ENCODE measurements at places on chromosomes 3 and 15.

- no peak for DNase-seq
Measured at GRCh38 chr3:145648396-145648795, 512.6 kb downstream of the PLOD2 start.

- DNase-seq: no peak
Measured at GRCh38 chr3:167251678-167252077, 128.4 kb downstream of the ZBBX start.

DNA sequence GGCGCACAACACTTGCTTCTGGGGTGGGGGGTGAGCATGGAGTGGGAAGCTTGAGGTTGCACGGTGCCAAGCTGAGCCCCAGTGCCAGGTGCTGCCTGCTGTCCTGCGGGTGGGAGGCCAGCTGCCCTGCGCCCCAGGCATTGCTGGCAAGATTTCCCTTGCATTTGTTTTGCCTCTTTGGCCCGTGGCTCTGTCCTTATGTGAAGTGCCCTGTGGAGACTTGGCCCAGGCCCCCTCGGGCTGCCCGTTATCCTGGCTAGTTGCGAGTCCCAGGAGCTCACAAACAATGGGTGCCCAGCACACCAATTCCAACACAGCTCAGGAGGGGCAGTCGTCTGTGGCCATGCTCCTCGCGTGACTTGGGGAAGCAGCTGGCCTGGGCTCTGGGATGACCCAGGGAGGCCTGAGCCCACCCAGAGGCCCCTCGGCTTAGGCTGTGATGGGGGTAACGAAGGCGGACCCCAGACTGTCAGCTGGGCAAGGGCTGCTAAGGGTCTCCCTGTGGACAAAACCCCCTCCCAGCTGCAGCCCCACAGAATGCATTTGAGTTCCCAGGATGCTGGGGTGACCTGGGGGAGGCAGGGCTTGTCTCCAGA lies 5.9 kb downstream of the C3orf22 start:
- DNase-seq: no peak

DNA sequence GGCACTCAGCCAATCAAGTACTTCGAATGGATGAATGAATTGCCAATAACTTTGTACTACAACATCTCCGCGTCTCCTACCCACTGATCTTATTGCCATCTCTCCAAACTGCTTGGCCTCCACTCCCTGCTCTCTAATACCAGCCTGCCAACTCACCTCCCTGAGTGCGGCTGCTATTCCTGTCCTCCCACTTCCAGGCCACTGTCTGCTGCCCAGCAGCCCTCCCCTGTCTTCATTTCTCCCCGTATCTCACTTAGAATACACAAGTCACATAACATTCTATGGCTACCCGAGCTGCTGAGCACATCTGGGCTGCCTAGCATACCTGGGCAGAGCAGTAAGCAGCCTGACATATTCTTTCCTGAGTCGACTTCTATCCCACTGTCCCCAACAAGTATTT lies 149.9 kb upstream of the LRTM1 start:
- no peak for DNase-seq

GRCh38 chr3:13025090-13025489 lies 48.1 kb downstream of the IQSEC1 start:
- no peak for DNase-seq

DNA sequence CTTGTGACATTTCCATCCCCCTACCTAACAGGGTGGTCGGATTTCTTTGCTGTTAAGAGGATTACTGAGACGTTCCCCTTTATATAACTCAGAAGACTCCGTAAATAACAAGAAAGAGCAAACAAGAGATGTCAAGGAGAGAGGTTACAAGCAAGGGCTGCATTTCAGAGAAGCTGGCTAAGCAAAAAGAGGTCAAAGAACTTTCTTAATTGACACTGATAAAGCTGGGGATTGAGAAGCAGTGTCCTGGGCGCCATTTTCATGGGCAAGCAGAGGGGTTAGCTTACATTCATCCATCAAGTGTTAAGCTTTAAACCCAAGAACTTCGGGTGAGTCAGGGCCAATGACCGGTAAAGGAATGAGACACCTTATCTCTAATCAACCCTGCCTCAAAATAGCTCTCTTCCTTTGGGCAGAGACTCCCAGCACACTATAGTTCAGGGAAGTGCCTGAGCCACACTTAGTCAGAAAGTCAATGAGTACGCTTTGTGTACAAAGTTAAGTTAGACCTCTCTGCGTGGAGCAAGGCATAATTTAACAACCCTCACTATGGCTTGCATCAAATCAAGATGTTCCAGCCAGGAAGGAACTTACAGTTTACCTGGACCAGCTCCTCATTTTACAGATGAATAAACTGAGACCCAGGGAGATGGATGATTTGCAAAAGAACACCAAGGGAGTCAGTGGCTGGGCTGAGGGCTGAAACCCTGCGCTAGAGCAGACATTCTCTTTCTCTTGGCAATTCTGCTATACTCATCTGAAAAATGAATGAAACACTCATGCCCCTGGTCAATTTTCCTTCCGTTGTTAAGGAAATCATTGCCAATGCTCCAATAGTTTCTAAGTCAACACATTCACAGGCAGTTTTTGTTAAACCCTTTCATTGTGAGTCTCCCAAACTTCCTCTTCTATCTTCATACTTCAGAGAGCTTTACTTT lies 44.6 kb downstream of the CCNL1 start:
- no peak for DNase-seq

DNA sequence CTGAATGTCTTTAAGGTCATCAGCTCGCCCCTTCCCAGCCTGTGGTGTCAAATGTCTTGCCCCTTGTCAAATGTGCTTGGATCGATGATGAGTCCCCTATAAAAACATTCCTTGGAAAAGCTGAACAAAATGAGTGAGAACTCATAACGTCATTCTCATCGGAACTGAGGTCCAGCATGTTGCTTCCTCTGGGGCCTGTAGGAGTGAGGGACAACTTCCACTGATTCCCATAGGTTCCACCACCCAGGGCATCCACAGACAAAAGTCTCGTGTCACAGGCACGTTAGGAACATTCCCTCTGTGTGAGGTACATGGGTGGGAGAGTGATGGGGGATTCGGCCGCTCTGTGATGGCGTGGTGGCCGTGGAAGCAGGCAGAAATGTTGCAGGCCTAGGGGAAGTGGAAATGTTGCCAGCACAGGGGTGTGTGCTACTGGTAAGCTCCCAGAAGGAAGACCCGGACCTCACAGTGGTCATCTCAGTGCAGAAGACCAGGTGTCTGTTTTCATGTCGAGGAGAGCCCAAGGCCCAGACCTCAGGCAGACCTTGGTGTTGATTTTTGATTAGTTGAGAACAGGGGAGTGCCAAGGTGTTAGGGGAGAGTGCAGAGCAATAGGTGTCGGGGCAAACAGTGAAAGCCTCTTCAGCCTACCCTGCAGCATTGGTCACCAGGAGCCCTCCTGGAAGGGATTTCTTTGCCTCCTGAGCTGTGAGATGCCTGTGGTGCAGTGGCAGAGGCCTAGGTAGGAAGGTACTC lies 96.8 kb downstream of the SNRPN start:
- no peak for DNase-seq

- DNase-seq: no peak
Measured at GRCh38 chr3:196320137-196320536, 2.1 kb upstream of the DYNLT2B start.

- no peak for DNase-seq
Measured at GRCh38 chr15:99712415-99712814, 20.8 kb downstream of the LYSMD4 start.

GRCh38 chr3:43389388-43390254 lies 103.3 kb downstream of the SNRK start:
- peak; percentile 48 for DNase-seq

DNA sequence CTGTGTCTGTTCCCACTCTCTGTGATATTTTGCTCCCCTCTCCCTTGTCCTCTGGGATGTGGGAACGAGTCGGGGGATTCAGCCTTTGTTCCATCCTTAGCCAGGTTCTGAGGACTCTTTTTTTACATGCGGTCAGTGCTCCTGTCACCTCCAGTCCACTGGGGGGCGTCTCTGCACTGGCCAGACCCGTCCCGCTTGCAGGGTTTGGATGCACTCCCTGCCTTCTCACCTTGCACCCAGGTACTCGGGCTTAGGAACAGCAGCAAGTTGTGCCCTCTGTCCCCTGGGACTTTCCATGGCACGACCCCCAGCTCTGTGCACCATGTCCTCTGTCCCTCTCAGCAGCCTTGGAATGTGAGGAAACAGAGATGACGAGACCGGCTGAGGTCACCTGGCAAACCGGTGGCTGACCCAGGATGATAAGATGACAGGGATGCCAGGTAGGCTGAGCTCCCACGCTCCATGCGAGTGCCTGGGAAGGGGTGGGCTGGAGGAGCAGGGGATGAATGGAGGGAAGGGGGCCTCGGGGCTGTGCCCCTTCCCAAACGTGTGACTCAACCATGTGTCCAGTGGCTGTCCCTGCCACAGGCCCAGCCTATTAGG lies 27.3 kb upstream of the FGD5 start:
- peak; percentile 28 for DNase-seq

GRCh38 chr3:161054860-161055604 lies 50.1 kb downstream of the B3GALNT1 start:
- no peak for DNase-seq

DNA sequence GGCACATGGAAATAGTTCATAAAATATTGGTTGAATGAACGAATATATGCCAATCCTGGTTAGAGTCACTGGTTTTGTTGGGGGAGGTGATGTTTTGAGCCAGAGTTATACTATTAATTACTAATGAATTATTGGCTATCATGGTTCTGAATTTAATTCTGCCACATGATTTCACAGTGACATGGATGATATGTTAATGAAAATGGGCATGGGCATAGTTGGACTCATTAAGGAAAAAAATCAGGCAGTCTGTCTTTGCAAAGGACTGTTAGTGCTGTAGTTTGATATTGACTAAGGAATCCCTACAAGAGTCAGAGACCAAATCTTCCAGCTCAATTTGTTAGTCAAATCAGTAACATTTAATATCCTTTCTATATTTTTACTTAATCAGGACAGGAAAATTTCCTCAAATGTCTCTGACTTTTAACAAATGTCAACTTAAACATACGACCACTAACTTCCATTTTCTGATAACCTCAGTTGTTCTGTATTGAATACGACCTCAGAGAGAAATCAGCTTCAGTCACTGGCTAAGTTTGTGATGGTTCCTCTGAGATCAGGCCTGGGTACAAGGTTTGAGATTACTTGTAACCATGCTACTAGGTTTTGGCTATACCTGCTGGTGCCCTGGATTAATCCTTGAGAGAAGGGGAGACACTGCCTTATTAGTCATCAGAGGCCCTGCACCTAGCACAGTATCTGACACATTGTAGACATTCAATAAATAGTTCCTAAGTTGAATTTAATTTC lies 13.3 kb downstream of the NFKBIZ start:
- DNase-seq: no peak

DNA sequence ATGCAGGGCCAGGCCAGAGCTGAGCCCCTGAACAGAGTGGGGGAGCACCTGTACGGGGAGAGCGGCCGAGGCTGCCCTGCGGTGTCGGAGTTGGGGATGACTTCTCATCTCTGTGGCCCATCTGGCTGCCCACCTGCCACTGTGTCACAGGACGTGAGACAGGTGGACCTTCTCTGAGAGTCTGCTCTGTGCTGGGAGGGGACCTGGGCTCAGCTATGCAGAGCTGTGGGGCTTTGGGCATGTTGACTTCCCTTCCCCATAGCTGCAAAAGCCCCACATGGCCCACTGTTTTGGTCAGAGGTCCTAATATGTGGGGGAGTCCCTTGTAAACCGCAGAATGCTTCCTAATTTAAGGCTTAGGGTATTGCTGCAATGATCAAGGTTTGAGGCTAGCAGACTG lies 68.0 kb upstream of the TRPM1 start:
- no peak for DNase-seq

GRCh38 chr3:117938974-117939373 lies 1095.7 kb downstream of the IGSF11 start:
- DNase-seq: no peak

GRCh38 chr3:129526121-129526900 lies 2.1 kb upstream of the RHO start:
- no peak for DNase-seq

- no peak for DNase-seq
Measured at GRCh38 chr15:74653426-74654102, 37.9 kb downstream of the CLK3 start.

- no peak for DNase-seq
Measured at GRCh38 chr15:27679203-27679602, 419.9 kb downstream of the OCA2 start.

DNA sequence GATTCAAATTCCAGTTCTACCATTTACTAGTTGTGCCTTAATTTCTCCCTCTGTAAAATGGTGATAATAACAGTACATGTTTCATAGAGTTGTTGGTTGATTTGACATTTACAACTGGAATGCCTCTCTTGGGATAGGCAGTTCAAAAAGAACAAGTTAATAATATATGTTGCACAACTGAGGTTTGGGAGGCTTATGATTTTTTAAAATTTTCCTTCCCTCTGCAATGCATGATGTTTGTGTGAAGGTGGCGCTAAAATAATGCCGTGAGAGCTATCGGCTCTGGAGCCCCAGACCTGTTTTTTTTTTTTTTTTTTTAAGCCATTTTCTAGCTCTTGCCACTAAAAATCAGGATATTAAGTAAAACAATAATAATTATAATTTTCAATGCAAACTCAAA lies 18.6 kb downstream of the DNAJB11 start:
- no peak for DNase-seq

DNA sequence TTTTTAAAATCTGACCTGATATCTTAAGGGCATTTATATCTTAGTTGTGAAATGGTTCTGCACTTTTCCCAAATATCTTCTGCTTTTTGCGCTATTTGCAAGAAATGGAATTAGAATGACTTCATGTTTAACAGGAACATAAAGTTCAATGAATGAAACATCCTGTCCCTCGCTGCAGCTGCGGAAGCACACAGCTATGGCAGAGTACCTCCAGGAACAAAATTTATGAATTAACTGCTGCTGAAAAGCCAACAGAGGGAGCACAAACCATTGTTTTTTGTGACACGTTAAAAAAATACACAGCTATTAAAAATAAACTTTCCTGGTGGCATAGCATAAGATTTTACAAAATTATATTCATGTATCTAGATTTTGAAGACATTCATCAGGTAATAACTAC lies 404.4 kb upstream of the MDFIC2 start:
- DNase-seq: no peak

DNA sequence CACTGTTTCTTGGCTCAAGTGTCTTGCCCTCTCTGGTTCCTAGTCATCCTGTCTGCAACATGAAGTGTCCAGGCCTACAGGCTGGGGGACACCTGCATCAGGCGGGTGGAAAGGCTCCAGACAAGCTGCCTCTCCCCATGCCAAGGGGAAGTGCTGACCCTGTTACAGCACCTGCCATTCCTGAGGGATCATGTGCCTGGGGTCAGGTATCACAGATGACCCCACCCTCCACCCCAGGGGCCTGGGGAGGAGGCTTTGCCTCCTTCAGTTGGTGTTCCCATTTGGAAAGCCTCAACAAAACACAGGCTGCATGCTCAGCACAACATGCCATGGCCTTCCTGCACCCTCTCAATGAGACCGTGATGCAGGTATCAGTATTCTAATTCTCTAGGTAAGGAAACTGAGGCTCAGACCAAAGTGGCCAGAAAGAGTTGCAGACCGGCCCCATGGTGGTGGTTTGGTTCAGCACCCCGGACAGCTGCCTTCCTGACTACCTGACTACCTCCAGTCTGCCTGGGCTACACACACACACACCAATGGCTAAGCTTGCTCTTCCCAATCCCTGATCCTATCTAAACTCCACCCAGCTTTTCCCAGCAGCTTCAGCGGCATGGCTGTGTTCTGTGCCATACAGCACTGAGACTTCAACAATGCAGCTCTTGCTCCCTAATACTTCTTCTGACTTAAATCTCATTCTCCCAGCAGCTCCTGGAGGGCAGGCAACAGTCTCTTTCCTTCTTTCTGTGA lies 69.7 kb upstream of the LINGO1 start:
- peak; percentile 8 for DNase-seq
